ENCODE measurements at places on chromosomes 2 and 18.

DNA sequence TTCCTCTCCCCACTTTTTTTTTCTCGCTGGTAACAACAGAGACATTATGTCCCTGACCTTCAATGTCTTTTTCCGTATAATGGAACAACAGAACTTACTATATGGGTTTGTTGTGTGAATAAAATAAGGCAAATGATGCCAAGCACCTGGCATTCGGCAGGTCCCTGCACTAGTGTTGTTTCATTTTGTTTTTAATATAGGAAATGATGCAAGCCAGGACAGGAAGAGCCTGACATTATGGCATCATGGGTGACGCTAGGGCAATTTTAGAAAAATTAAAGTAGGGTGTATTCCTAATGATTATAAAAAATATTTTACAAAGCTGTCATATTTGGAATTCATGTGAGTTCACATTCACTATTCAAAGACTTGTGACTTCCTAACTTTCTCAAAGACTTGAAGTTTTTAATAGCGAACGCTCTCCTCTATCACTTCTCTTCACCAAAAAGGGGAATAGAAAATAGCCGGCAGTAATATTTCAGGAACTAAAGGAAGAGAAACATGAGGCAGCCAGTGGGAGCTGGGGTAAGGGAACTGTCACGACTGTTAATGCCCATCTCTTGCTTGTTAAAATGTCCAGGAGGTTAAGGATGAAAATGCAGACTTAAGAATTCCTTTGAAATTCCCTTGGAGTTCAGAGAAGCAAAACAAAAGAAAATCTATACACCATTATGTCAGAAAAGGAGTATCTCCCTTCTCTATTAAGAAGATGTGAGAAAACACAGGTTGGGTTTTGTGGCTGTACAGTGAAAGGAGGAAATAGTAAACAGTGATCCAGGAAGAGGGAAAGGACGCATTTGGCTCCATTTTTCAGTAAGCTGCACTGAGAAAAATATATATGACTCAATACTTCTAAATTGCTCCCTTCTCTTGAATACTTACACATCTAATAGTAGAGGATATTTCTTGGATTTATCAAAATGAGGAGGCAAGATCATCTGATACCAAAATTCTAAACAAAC, 60.2 kb downstream of the DPP4 start:
- DNase-seq = no peak

DNA sequence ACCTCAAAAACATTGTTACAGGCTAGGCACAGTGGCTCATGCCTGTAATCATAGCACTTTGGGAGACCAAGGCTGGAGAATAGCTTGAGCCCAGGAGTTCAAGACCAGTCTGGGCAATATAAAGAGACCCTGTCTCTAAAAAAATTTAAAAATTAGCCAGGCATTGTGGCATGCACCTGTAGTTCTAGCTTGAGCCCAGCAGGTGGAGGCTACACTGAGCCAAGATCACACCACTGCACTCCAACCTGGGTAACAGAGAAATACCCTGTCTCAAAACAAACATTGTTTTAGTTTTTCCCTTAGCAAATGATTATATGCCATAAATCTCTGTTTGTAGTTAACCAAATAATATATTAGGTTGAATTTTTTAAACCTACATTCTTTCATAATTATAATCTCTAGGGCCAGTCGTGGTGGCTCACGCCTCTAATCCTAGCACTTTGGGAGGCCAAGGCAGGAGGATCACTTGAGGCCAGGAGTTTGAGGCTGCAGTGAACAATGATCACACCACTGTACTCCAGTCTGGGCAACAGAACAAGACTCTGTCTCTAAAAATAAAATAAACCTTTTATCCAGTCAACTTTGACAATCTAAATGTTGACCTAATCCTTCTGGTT, 13.3 kb upstream of the CYP20A1 start:
- no peak for DNase-seq

- no peak for DNase-seq
Measured at GRCh38 chr2:146602856-146603255, 1242.0 kb upstream of the ACVR2A start.

- DNase-seq = peak; percentile 40
Measured at GRCh38 chr2:172552547-172553291, 3.2 kb upstream of the PDK1 start.

GRCh38 chr2:80322311-80322920, 17.9 kb upstream of the LRRTM1 start:
- no peak for DNase-seq

- peak; percentile 23 for DNase-seq
Measured at GRCh38 chr2:229454934-229455631, 184.0 kb upstream of the PID1 start.

DNA sequence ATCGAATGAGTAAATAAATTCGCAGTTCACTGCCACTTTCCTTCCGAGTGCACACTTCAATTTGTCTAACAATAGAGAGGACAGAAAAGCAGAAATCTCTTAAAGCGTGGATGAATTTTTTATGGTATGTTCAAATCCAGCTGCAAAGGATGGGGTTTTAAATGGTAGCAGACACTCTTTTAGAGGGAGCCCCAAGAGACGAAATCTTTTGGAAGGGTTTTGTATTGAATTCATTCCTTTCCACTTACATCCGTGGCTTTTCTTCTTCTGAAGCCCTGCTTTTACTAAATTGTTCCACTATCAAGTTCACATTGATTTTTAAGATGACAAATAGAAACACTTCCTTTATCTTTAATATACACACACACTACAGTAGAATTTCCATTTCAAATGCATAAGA, 680.7 kb downstream of the NR4A2 start:
- DNase-seq = no peak

DNA sequence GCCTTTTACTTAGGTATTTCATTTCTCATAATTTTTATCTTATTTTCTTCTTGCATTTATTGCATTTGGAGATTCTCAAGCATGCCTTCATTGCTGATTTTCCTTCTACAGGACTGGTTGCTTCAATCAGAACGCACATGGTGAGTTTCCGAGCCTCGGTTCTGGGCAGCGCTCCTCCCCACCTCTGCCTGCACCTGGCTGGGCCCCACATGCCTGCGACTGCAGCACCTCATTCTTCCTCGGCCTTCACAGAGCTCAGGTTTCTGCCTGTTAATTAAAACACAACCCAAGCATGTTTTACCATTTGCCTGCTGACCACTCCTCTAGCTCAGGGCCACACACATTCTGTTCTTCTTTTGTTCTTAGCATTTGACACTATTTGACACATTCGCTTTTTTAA, 398.8 kb downstream of the GALR1 start:
- DNase-seq = no peak

GRCh38 chr2:79982445-79982844, 322.1 kb downstream of the LRRTM1 start:
- DNase-seq = no peak

DNA sequence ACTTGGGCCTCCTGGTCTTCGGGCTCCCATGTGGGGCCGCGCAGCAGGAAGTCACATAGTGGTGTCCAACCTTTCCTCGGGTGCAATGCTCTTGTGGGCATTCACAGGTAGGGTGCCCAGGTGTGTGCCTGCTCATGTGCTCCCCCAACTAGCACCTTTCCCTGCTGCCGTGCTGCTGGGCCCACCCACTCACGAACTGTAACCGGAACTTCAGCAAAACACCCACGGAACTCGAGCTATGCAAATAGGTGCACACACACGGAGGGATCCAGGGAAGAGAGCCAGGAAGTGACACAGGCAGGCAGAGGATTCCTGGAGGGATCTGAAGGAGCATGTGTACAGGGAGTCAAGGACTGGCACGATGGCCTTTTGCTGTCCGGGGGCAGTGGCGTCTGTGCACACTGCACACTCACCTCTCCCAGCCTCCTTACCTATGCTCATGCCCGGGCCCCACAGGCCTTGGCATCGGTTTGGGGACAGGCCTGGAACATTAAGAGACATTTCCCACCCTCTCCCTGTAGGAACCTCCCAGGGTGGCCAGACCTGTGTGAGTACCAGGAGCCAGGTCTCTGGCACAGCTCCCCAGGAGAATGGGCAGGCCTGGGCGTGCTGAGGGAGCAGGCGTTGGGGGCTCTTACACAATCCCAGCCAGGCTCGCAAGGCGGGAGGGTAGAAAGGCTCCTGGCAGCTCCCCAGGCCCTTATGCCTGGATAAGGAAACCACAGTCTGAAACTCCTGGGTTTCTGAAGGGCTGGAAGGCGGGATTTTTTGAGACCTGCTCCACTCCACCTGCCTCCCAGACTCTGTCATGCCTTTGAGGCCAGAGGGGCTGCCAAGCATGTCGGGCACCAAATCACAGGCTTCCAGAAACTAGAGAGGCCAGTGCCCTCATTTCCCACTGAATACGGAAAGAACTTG, 6.6 kb upstream of the PTMA start:
- no peak for DNase-seq

- no peak for DNase-seq
Measured at GRCh38 chr2:114754907-114755563, 312.6 kb downstream of the DPP10 start.

DNA sequence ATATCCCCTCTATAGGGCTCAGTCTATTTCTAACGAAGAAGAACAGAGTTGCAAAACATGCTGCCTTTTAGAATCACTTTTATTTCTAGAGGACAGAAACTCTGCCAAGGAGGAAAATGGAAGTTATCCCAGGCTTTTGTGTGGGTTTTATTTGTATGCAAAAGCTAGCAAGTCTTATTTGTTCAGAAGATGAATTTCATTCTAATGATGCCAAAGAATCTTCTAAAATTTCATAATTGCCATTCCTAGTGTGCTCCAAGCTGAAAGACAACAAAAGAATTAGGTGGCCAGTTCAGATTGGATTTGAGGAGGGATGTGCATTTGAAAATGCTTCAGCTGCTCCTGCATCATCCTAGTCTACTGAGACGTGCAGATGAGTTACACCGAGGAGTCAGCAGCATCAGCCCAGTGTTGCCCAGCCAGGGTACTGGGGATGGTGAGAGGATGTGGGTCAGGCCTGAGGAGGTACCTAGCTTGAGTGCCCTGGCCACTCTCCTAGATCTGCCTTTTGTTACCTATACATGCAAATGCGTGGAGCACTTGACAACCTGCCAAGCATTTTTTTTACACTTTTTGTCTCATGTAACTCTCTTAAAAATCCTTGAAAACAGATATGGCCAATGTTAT, 80.1 kb downstream of the KCNS3 start:
- no peak for DNase-seq

GRCh38 chr2:238389988-238390589, 36.6 kb upstream of the ASB1 start:
- DNase-seq = no peak

DNA sequence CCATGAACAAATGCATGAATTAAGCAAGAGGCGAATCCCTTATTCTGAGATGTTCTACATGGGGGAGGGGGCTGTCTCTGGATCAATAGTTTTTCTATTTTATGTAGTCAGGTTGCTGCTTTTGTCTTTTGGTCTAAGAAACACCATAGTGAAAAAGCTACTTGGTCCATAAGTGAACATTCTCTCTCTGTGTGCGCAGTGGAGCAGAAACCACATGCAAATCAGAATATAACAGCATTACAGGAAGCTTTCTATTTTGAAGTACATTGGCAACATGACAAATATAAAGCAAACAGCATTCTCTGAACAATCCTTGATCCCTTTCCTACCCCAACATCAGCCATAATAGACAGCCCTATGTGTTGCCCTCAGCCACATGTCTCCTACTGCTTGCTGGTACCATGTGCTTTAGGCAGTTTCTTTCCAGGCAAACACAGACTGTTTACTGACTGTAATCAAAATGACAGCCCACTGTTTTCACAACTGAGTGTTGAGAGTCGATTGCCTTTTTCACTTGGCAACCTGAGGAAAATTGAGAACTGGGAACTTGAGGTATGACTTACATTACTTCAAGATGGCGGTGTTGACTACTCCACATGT, 10.6 kb downstream of the SCN3A start:
- DNase-seq = no peak

GRCh38 chr2:98561902-98562695, 46.2 kb downstream of the COA5 start:
- DNase-seq = no peak

DNA sequence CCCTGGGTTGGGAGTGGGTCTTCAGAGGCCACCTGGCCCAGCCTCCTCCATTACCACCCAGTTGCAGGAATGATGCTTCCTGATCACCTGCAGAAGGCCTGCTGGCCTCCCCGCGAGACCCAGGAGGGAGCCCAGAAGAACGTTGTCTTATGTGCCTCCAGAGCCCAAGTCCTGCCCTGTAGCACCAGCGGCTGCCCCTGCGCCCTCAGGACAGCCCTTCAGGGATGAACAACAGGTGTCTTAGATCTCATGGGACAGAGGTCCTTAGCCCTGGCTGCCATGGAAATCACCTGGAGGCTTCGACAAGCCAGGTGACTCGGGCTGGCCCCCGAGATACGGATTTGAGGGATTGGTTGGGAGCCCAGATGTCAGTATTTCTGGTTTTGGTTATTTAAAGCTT, 278.8 kb downstream of the CELF4 start:
- no peak for DNase-seq

- DNase-seq = no peak
Measured at GRCh38 chr2:132392221-132392620, 24.4 kb upstream of the GPR39 start.

DNA sequence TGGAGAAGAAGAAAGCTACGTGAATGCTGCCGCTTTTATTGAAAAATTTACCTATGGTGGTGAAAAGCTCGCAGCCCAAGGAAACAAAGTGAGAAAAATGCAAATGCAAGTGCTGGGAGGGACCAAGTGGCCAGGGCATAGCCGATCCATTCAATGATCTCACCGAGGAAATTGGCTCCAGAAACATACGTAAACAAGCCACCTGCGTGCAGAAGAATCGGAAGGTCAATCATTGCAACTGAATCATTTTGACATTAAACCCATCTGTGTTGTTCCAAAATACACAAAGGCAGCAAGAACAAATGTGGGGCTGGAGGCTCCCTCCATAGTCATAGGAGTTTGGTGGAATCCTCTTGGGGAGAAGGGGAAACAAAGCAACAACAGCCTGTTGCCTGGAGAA, 51.5 kb downstream of the SRD5A2 start:
- DNase-seq = no peak

- DNase-seq = no peak
Measured at GRCh38 chr2:104707056-104707455, 146.9 kb upstream of the POU3F3 start.

- DNase-seq = no peak
Measured at GRCh38 chr2:181738074-181738473, 57.8 kb upstream of the NEUROD1 start.

DNA sequence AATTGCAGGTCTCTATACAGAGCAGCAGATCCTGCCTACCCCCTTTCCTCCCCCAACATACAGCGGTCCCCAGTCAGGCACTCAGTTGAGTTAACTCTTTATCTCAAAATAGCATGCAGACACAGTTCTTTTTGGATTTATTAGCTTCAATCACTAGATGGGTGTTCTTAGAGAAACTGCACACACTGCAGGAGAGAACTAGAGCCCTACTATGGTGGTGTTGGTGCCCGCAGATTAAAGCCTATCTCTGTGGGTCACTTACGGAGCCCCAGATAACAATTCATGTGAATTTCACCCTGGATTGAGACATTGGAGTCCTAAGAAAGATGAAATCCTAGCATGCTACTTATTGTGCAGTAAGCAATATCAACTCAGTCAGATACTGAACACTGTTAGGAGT, 11.9 kb downstream of the ADD2 start:
- DNase-seq = no peak
